ENCODE measurements at places on chromosomes 3 and 15.

DNA sequence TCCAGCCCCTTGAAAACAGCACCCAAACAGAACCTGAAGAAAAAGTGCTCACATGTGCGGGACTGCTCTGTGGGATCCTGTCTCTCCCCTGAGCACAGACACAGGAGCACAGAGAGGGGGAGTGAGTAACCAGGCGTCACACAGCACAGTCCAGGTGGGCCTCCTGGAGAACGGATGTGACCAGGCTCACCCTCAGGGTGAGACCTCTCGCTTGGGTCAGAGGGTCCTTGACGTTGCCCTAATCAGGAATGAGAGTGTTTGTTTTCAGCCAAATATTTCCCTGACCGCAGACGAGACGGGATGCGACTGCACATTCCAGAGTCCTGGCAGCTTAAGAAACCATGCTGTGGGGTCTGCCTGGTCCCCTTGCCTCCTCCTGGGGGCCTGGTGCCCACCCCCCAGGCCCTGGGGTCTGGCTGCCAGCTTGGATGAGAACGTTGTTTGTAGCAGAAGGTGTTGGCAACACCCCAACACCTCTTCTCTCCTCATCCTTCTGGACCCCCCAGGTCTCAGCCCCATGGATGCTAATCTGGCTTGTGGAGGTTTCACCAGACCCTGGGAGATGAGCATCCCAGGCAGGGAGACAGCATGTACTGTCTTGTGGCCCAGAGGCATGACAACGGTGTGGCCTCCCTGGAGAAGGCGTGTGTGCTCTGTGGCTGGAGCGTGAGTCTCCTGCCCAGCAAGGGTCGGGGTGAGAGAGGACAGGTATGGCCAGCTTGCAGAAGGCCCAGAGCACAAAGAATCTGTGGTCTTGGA, 42.1 kb upstream of the SLC6A6 start:
- no peak for DNase-seq

DNA sequence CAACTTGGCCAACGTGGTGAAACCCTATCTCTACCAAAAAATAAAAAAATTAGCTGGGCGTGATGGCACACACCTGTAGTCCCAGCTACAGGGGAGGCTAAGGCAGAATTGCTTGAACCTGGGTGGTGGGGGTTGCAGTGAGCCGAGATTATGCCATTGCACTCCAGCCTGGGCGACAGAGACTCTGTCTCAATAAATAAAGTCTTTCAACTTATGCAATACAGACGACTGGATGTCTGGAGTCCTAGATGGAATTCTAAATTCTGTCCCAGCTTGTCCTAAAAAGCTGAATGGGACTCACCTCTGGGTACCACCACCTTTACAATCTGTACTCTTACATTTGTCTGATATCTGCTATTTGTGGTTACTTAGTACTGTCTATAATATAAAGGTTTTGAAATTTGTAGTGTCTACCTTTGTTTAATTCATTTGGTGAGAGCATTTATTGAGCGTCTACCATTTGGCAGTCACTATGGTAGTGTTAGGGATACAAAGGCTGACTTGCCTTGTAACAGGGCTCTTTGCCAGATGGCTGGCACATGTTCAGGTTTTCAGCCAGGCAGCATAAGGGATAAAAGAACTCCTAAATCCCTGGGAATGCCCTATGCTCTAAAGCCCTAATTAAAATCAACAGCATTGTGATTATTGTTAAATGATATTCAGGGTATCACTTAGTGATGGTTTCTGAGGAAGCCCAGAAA, 7.2 kb upstream of the ZNF609 start:
- no peak for DNase-seq

DNA sequence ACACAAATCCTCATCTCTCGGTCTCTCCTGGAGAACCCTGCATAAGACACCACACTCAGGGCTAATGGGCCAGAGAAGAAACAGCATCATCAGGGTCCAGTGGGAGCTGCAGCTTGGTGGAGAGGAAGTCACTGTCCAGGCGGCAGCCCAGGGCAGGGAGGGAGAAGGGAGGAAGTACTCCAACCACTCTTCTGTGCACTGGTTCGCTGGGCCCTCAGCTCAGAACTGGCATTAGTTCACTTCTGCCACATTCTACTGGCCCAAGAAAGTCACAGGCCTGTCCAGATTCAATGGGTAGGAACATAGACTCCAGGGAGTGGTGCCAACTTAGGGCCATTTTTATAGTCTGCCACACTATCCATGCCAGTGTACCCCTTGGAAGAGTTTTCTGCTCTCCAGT, 169.0 kb downstream of the ABHD5 start:
- no peak for DNase-seq

DNA sequence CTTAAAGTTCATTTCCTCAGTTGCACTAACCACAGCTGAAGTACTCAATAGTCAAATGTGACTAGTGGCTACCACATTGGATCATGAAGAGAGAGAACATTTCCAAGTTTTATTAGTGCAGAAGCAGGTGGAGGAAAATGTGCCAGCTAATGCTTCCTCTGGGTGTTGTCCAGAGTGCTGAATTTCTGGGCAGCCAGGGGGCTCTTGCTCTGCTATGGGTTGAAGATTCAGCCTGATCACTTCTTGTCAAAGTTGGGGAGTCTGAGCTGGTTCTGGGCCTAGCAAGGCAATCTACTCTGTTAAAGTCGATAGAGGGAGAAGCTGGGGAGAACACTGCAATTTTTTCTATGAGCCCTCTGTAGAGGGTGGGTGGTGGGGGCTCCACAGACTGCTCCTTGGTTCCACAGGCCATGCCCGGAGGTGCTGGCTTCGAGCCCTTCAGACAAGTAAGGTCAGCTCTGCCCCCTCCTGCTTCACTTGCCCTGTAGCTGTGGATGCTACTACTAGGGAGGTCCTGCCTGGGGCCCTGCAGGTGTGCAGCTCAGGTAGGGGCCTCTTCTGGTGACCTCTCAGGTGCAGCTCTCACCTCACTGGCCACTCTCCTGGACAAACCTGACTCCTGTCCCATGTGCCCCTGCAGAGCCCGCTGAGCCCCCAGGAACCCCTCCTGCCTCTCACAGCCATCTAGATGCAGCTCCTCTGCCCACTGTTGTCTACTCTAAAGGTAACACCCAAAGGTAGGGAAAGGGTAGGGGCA, 8.2 kb downstream of the ALG3 start:
- DNase-seq = no peak

Measured in activated CD4-positive, CD25-positive, alpha-beta regulatory T cell treated with anti-CD3 and anti-CD28 coated beads, Interleukin-2, amount 50 U/mL, for 72 hours (primary cell).